ENCODE measurements at places on chromosomes 3 and 15. TPM values are rescaled to one million over a fixed set of nuclear protein-coding genes. Genes with fewer than 3 reads are reported as not detected.

DNA sequence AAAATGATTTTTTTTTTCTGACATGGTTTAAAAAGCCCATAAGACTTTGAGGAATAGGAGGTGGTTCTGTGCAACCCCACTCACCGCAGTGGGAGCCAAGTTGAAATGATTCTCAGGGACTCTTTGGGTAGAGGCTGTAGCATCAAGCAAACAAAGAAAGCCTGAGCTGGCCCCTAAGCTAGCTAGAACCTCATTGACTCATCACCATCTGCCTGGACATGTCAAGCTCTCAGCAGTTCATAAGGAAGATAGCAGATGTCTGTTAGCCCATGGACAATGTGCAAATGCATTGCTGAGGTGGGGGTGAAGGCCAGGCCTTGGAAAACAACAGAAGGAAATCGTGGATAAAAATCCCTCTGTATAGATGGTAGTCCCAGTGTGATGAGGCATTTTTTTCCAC, 234.8 kb downstream of the NR2F2 start:
- H3K27ac ChIP-seq: no peak overlapping the region
- H3K4me3 ChIP-seq: no peak overlapping the region
- no peaks in the 10 kb centered on the region for H3K27me3 ChIP-seq
- DNase-seq: no peak

DNA sequence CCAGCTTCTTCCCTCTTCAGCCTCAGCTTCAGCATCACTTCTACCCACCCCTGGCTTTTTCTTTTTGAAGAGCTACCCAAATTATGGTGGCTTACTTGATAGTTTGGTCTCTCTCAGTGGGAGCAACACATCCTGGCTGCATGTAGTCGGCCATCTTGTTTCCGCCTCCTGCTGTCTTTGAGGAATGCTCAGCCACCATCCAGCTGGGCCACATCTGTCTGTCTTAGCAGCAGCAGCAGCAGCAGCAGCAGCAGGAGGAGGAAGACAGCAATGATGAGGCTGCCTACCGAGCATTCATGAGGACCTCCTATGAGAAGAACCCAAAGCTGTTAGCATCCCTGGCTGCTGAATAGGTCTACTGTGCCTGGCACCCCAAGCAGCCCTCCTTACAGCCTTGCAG, 19.7 kb downstream of the IL16 start:
- peaks cover 15% of the 10 kb centered on the region for H3K27me3 ChIP-seq
- no peak overlapping the region for H3K4me3 ChIP-seq
- peaks cover 1% of the 10 kb centered on the region for H3K36me3 ChIP-seq
- H3K27ac ChIP-seq: no peak overlapping the region
- no peak for DNase-seq
- no peaks in the 10 kb centered on the region for H3K4me1 ChIP-seq

GRCh38 chr3:117019082-117019713, 309.6 kb downstream of the TUSC7 start:
- peak; percentile 1 for DNase-seq
- no peaks in the 10 kb centered on the region for H3K36me3 ChIP-seq
- H3K4me3 ChIP-seq: no peak overlapping the region
- H3K4me1 ChIP-seq: no peaks in the 10 kb centered on the region
- H3K27ac ChIP-seq: no peak overlapping the region
- H3K27me3 ChIP-seq: peaks cover 4% of the 10 kb centered on the region

- DNase-seq: no peak
- peaks cover 60% of the 10 kb centered on the region for H3K4me1 ChIP-seq
- no peaks in the 10 kb centered on the region for H3K27me3 ChIP-seq
- no peak overlapping the region for H3K4me3 ChIP-seq
Observed at GRCh38 chr3:171441381-171441780, 18.8 kb downstream of the TNIK start.

GRCh38 chr3:67706934-67707333, 52.5 kb upstream of the SUCLG2 start:
- no peaks in the 10 kb centered on the region for H3K4me1 ChIP-seq
- H3K27ac ChIP-seq: no peak overlapping the region
- DNase-seq: no peak
- no peaks in the 10 kb centered on the region for H3K36me3 ChIP-seq
- no peak overlapping the region for H3K4me3 ChIP-seq

DNA sequence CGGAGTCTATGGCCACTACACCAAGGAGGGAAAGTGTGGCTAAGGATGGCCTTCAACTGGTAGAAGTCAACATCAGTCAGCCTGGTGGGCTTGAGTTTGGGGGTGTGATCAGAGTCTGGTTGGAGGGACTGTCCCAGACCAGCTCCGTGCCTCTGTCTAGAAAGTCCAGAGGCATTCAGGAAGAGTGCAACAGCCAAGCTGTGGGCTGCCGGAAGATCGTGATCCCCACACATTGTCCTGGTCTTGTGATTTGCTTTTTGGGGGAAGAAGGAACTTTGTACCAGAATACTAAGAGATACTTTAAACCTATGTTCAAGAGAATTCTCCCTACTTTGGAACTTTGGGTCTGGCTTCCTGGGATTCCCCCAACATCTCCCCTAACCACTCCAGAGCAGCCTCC, 47.8 kb upstream of the VPS8 start:
- H3K4me1 ChIP-seq: peaks cover 5% of the 10 kb centered on the region
- no peak overlapping the region for H3K4me3 ChIP-seq
- H3K36me3 ChIP-seq: no peaks in the 10 kb centered on the region
- no peak for DNase-seq
- peaks cover 2% of the 10 kb centered on the region for H3K27me3 ChIP-seq

SELENOS gene
- 53.0 TPM for total RNA-seq

RASGRP1 gene
- 110 TPM for total RNA-seq

CCDC39 gene
- not detected for total RNA-seq

SLC28A1 gene
- total RNA-seq: not detected

All from activated T-helper 1 cell treated with anti-CD3 and anti-CD28 coated beads, Interleukin-12 subunit alpha, Interleukin-12 subunit beta, Interleukin-2, Interleukin-4 antibody, amounts not matched to agents 30 ng/mL and 10 ng/mL and 1 ng/mL, durations not matched to agents 14 hours and 24 hours and 36 hours (primary cell).